ENCODE measurements at places on chromosomes 2 and 18.

- DNase-seq: no peak
These were observed 112.7 kb upstream of the SMAD2 start for GRCh38 chr18:48043166-48043565.

GRCh38 chr2:218615868-218616315, 8.2 kb downstream of the PLCD4 start:
- no peak for DNase-seq

DNA sequence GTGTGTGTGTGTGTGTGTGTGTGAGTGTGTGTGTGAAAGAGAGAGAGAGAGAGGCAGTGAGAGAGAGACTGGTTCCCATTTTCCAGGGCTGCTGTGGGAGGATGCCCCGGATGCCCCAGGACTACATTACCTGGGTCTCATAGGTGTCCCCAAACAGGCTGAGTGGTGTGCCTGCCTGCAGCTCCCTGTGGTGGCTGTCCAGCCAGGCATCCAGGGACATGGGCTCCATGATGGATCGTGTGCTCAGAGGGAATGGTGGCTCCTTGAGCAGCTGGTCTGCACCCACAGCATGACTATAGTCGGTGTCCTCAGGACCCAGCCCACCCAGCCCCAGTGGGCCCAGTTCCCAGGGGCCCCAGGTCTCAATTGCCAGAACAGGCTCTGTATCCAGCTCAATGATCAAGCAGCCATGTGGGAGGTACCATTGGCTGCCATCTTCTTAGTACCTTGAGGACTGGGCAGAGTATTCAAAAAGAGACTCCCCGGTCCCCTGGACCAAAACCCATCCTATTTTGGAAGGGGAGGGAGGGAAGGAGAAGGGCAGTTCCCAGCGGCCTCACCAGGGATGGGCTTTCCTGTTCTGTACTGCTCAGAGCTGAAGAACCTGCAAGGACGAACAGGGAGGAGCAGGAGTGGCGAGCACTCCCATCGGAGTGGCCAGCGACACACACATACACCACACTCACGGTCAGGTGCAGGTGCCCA, 5.8 kb upstream of the OXER1 start:
- no peak for DNase-seq

DNA sequence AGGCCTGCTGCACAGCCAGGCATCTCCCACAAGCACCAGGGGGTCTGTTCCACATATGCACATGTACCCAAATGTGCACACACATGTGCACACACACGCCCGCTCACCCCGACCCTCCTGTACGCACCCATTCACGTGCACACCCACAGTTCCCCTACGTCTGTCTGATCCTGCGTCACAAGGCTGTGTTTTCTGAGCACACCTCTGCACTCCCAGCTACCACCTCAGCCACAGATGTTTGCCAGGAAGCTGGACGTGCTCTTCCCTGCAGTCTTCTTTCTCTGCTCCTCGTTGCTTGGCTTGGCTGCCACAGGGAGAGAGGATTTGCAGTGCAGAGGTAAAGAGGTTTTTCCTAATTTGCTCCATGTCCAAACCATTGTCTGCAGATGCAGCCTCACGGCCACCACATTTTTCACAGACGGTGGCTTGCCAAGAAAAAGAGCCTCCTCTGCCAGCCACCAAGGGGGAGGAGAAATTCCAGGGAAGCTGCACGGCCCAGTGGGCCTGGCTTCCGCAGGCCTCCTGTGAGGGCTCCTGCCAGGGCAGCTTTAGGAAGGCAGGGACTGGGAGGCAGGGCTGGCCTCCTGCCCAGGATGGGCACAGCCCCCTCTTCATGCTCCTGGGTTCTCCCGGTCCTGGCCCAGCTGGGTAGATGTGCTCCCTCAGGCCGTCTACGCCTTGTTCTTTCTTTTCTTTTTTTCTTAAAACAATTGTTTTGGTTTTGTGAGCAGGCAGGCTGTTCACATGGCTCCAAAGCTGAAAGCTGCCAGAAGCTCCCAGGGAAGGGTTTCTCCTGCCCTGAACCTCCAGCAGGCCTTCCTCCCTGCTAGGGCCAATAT, 29.3 kb upstream of the HS6ST1 start:
- no peak for DNase-seq

DNA sequence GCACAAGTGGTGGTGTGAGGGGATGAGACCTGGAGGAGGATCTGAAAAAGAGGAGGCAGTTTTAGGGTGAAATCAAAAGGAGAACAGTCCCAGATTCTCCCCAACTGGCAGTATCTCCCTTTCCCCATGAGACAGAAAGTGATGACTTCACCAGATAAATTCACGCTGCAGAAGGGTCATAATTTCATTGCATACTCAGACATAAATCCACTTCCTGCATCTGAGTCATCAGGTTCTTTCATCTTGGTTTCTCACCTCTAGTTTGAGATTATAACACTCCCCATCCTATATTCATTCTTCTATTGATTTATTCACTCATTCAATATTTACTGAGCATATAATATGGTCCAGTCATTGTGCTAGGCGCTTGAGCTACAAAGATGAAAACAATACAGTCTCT, 64.7 kb downstream of the CCDC148 start:
- DNase-seq: no peak

- DNase-seq: no peak
These were observed 73.0 kb downstream of the FARSB start for GRCh38 chr2:222582928-222583327.

DNA sequence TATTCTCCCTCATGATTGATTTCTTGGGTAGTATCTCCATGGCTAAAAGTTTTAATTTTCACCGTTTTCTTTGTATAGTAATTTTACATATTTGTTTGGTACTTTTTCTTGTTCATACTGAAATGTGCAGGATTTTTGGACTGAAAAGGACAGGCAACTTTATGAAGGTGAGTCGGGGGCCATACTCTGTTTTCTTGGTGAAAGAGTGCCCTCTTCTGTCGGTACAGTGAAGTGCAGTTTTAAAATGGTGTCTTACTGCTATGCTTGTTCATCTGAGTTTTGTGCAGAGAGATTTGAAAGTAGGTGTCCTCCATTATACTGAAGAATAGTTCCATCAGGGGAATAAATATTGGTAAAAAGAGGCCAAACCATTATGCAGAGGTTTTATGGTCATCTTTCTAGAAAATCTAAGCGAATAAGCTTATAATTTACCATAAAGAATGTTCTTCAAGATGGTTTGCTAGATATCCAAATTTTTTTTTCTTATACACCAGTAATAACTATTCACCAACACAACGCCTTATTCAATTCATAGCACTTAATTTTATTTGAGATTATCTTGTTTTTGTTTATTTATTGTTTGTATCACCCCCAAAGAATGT, 8.7 kb upstream of the SERPINB13 start:
- DNase-seq: no peak

DNA sequence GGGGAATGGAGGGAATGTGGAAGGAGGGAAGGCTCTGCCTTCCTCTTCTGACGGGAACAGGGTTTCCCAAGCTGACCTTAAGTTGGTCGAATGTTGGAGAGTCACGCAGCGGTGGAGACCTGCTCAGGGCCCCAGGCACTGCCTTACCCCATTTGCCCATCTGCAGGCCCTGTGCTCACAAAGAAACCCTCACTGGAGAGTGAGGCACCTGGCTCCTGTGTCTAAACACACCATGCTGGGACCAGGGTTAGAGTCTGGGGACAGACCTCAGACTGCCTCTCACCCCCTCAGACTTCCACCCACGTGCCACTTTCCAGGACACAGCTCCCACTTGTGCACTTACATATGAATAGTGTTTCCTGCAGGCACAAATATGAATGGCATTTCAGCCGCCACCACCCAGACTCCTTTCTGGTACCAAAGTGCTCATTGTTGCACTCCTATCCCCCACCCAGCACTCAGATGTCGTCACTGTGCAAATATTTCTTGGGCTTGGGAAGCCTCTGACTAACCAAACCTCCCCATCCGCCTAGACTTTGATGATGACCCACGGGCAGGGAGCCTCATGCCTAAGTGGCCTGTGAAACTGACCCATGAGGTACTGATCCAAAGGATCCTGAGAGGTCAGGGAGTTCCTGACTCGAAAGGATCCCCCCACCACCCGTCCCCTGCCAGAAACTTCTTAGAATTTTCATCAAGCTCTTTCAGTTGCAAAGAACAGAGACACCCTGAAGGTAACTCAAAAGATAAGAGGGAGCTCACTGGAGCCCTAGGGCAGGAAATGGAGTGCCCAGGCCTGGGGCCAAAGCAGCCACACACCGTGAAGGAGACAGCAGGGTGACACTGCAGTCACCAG, 78.3 kb downstream of the STPG4 start:
- no peak for DNase-seq

DNA sequence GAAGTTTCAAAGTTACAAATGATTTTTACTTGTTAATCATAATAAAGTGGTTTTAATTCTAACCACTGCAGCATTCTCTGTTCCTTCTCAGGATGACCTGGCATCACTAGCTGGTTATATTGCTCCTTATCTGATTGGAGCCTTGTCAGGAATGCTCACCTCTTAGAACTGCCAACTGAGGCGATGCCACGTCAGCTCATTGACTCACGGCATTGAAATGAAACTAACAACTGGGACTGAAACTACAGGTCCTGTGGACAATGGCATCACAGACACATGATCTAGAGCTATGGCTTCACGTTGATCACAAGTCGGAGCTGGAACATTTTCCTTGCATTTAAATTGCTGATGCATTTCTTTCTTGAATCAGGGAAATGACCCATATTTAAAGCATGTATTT, 54.9 kb upstream of the MAP2 start:
- DNase-seq: no peak

GRCh38 chr2:905833-906140, 44.9 kb upstream of the SNTG2 start:
- no peak for DNase-seq

DNA sequence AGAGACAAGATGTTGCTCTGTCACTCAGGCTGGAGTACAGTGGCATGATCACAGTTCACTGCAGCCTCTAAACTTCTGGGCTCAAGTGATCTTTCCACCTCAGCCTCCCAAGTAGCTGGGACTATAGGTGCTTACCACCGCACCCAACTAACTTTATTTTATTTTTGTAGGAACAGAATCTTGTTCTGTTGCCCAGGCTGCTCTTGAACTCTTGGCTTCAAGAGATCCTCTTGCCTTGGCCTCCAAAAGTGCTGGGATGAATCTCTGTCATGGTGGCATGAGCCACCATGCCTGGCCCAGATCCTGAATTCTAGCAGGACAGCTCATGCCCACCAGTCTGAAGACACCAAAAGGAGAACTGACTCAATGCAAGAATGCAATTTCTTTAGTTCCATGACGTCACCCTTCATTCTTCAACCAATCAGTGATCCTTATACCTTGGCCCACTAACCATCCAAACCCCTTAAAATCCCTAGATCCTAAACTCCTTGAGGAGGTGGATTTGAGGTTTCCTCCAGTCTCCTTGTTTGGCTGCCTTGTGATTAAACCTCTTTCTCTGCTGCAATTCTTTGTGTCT, 25.6 kb upstream of the CXXC1 start:
- no peak for DNase-seq

GRCh38 chr2:145657265-145657664, 1137.3 kb upstream of the ZEB2 start:
- no peak for DNase-seq

DNA sequence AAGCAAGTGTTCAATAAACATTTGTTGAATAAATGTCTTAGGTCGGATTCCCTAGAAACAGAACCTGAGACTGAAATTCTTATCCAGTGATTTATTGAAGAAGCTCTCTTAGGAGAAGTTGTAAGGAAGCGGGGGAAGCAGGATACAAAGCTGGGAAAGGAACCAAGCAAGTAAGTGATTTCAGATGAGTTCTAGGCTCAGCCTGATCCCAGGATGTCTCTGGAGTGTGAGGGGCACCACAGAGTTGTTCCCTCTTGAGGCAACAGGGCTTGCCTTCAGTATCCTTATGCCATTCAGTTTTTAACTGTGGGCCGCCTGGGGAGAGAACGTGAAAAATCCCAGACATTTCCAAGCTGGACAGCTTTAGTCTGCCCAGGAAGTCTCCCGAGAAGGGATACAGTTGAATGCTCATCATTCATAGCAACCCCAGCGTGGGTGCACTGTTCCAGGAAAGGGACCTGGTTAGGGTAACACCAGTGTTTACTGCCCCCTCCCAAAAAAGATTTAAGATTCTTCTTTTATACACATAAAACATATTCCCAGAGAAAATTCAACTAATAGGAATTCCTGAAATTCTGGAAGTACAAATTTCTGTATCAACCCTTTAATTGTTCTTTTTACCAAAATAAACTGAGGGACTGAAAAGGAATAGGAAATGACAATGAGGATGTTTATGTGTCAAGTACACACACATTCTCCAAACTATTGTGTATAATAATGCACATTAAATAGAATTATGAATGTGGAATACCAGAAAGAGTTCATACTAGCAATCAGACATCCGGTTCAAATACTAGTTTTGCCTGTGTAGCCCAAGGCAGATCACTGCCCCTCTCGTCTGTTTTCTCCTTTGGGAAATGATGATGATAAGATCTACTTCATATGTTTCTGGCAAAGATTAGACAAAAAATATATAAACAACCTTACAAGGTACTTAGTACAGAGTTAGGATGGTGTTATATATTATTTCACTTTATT, 592.1 kb upstream of the CDH2 start:
- no peak for DNase-seq

- DNase-seq: no peak
These were observed 201.7 kb upstream of the STK17B start for GRCh38 chr2:196372811-196373664.

DNA sequence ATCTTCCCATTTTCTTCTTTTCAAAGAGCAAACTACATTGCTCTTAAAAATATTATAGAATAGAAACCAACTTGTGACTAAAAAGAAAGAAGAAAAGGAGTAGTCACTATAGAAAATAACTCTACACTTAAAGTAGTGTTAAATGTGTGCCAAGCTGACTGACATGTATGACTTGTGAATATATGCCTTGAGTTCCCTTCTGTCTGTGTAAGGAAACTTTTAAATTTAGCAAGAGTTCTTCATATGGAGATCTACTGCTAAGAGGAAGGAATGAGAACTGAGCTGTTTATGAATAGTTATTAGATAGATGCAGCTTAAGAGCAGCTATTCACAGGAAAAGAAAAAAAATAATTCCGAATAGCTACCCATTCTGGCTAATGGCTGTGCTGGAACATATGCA, 1221.7 kb upstream of the ZEB2 start:
- no peak for DNase-seq

DNA sequence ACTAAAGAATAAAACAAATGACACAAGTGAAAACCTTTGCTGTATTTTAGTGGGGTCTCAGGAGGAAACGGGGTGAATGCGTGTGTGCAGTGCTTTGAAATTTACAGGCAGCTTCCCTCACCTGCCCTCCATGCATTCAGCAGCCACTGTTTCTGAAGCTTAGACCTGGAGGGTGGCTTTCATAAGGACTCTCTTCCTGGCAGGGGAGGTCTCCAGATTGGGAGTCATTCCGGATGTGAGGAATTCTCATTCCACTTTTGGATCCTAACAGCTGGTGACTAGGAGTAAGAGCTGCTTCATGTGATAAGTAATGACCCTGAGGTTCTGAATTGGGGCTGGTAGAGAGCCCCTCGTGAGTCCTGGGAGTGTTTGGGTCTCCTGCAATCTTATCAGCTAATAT, 192.5 kb downstream of the SH3BP4 start:
- no peak for DNase-seq

- DNase-seq: no peak
These were observed 42.7 kb upstream of the POLE4 start for GRCh38 chr2:74915743-74916142.
